ENCODE measurements at places on chromosomes 7 and 10.

GRCh38 chr7:40544871-40545303, 410.1 kb downstream of the SUGCT start:
- DNase-seq, result peak; percentile 67

GRCh38 chr7:155551785-155552611, 5.6 kb upstream of the CNPY1 start:
- no peak for DNase-seq

DNA sequence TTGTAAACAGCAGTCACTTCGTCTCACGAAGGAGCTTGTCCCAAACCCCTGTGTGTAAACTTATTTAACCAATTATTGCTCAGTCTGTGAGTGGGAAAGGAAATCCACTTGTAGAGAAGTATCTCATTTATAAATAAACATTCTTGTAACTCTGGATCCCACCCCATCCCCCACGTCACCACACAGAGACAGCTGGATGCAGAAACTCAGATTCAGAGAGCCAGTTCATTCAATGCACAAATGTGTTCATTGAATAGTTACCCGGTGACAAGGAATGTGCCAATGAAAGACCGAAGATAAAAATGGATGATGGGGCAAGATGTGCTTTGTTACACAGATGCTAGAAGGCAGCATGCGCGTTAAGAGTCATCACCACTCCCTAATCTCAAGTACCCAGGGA, 8.3 kb upstream of the OCM start:
- DNase-seq, result no peak

DNA sequence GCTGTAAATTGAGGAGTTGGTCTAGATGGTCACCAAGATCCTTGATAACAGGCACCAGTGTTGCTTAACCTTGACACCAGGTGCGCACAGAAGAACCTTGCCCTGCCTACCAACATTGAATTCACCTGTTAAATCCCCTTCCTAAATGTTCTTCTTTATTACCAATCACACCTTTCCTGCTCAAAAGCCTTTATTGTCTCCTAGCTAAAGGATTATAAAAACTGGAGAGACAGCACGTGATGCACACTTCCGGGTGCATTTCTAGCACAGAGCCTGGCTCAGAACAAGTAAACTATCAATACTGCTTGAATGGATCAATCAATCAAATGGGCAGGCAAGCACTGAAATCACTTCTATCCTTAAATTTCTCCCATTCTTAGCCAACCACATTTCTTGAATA, 56.3 kb downstream of the SVIL start:
- no peak for DNase-seq

GRCh38 chr7:29945259-29945809, 44.3 kb downstream of the SCRN1 start:
- DNase-seq, result peak; percentile 10

DNA sequence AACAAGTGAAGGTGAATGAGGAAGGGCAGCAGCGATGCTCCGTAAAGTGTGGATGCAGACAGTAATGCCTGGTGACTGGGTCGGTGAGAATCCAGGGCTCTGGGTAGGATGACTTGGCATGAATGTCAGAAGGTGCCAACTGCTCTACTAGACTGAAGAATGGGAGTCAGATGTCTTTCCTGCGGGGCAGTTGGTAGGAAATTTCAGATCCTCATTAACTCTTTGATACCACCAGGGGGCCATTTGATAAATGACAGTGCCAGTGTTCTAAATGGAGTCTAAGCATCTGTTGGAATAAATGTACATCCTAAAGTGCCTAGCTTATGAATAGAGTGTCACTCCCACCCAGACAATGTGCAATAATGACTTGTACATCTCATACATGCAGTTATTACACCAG, 462.0 kb downstream of the GRM8 start:
- no peak for DNase-seq

DNA sequence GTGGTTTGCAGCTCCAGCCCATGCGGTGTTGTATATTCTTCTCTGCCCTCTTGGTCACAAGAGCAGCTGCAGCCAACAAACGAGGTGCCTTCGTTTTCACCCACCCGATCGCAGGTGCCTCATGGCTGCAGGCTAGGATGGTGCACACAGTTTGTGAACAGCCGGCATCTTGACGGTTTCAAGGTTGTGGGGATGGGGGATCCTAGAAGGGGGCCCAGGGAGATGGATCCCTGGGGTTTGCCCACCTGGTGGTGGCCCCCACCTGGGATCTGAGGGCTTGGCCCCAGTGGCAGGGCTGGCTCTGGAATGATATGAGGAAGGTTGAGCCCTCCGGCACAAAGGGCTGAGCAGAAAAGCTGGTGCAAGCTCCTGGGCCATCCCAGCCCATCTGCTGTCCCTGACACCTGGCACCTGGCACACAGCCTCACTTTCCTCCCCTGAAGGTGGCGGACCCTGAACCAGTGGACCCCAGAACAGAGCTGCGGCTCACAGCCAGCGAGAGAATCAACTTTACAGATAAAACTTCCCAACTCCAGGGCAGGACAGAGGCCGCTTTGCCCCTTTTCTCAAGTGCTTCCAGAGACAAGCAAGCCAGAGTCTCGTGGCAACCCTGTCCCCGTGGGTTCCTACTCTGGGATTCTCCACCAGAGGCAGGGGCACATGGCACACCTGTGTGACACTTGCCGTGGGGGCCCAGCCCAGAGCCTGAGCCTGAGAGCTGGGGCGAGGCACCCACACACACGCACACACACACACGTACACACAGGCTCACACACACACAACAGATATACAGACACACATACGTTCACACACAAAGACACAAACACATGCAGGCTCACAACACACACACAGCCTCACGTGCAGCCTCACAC, 177.3 kb upstream of the PPP2R2D start:
- no peak for DNase-seq

- DNase-seq, result peak; percentile 19
Observed at GRCh38 chr10:34933676-34934075, 118.6 kb upstream of the PARD3 start.

DNA sequence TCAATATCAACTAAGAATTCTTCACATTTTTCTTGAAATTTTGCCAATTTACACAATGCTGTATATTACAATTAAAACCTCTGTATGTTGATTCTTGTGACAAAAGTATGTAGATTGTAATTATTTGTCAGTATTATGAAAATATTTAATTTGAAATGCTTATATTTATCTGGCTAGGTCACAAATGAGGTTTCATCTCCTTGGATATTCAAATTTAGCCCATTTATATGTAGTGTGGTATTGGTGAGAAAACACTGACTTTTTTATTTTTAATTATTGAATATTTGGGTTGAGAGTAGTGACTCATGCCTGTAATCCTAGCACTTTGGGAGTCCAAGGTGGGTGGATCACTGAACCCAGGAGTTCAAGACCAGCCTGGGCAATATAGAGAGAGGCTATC, 2.9 kb upstream of the RARRES2 start:
- DNase-seq, result no peak

DNA sequence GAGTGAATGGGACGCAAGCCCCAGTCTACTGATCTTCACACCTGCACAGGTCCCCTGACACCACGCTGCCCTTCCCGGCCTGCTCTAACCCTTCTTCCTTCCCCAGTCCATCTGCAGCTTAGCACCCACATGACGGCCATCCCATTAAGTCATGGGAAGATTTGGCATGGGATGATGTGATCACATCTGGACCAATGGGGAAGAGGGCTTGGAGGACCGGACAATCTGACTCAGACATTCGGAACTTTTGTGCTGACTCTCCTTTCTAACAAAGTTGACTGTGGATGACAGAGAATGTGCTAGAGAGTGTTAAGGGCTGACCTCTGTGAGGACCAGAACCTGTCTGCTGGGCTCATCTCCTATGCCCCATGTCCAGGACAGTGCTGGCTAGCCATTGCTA, 15.6 kb downstream of the CXCL12 start:
- DNase-seq, result peak; percentile 22

DNA sequence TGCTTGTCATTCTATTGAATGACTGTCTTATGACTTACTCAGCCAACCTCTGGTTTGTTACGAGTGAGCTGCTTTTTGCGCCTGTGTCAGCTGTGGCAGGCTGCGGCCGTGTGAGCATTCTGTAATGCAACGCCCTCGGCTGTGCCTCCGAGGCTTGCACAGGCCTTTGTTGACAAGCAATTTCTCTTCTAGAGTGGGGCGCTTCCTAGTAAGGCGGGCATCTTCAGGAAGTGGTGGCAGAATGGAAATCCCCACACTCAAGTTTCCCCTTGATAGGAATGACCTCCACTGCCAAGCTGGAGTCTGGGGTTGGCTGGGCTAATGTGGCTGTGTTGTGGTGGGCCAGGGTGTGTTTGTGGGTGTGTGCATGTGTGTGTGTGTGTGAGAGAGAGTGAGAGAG, 20.2 kb upstream of the TMEM178B start:
- DNase-seq, result no peak

- no peak for DNase-seq
Observed at GRCh38 chr10:119361037-119361436, 153.7 kb downstream of the GRK5 start.
